Mesendoderm (in vitro differentiated cells): ENCODE measurements at places on chromosomes 2 and 18.

DNA sequence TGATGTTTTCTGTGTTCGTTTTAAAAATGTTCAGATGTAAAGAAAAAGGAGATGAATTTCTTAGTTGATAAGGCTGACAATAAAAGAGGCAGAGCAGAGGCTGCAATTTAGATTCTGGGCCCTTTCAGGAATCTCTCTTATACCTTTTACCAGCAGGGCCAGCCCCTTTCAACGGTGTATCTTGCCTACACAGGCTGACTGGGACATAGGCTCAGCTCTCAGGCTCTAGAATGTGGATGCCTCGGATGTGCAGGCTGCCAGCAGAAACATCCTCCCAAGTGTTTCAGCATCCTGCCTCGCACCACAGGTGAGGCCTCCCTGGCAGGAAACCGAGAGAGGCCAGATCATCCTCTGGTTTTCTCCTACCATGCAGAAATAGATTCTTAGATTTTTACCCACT lies 3.4 kb downstream of the C2orf80 start:
- DNase-seq = peak; percentile 26

- no peak for DNase-seq
These were observed at the start of gene BMP10 for GRCh38 chr2:68871159-68871764. Gene BMP10, minus strand, starts transcription at chr2:68871397. Its CDS starts 39 bp downstream, at chr2:68871358.

DNA sequence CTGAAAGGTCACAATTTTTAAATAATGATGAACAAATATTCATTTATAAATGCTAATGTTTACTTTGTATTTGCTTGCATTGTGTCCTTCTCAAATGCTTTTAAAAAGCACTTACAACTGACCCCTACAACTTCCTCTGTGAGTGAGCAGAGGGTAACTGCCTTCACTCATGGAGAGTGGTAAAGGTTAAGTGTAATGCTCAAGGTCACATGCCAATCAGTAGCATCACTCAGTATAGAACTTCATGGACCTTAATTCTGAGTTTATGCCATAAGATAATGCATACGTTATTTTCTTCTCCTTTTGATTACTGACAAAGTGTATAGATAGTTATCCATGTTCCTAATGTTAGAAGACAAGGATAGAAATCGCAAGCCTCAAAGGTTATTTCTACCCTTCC lies 91.8 kb upstream of the SERTAD2 start:
- DNase-seq = no peak

DNA sequence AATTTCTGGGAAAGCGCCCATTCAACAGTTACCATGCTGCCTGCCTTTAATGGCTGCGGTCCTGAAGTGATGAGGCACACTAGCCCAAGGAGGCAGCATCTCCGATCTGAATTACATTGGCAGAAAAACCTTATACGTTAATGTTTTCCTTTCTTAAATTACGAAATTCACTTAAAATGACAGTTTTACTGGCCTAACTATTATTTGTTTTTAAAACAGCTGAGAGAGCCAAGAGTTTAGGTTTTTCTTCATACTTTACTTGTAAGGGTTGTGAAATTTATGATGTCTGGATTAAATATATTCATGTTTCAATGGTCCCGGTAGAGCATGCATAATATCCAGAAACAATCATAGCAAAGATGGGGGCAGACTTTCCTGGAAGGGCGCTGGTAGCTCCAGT lies 115.2 kb upstream of the REV1 start:
- DNase-seq = no peak

GRCh38 chr2:168300460-168300859 lies 53.1 kb upstream of the STK39 start:
- no peak for DNase-seq

GRCh38 chr2:125310657-125311364 lies 1285.7 kb downstream of the CNTNAP5 start:
- DNase-seq = no peak

GRCh38 chr18:9206421-9206820 lies 69.8 kb downstream of the ANKRD12 start:
- no peak for DNase-seq

DNA sequence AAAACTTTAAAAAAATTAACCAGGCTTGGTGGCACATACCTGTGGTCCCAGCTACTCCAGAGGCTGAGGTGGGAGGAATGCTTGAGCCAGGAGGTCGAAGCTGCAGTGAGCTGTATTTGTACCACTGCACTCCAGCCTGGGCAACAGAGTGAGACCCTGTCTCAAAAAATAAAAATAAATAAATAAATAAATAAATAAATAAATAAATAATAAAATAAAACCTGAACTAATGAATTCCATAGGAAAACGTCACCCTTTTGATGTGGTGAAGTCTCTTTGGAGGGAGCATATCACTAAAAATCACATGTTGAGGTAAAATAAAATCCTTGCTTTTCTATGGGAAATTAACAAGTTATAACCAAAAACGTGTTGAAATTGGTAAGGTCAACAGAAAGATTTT lies 29.6 kb upstream of the ITGAV start:
- DNase-seq = no peak

DNA sequence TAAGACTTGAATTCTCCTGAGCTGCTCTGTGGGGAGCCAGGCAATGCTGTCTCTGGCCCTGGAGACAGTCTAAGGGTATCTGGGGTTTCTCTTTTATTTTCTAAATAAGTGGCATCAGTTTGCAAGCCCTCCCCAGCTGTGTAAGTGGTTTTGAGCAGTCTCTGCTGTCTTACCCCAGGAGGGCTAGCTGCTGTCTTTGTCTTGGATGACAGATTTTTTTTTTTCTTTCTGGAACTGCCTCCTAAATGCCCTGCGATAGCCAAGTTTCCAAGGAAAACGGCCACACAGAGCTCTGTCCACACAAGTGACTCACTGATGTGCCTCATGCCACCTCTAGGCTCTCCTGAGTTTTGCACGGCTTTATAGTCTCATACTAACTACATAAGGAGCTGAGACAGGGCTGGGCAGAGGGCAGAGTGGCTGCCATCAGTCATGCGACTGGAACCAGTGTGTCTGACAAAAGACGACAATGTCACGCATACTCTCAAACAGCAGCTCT lies 37.2 kb upstream of the THOC1 start:
- peak; percentile 38 for DNase-seq

DNA sequence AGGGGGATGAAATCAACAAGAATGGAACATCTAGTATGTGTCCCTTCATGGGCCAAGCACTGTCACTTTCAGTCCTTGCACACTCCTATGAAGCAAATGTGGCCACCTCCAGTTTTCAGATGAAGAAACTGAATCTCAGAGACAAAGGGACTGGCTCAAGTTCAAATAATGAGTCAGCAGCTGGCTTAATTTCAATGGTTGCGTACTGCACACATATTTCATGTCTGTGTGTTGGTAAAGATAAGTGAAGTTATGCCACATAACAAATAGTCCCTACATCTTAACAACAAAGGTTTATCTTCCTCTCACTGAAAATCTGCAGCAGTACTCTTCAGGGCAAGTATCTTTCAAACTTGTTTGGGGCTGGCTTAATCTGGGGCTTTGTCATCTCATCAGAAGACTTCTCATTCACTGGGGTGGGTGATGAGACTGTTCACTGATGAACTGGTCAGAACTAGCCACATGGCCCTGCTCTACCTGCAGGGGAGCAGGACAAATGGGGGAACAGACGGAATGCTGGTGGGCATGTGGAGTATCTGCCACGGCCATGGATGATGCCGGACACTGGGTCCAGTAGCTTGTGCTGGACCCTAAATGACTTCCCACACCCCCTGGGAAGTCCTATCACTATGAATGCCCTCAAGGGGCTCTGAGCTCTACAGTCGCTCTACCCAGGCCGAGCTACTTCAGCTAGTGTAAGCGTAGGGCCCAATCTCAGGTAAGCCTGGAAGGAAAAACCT lies 263.2 kb downstream of the CYP26B1 start:
- no peak for DNase-seq

DNA sequence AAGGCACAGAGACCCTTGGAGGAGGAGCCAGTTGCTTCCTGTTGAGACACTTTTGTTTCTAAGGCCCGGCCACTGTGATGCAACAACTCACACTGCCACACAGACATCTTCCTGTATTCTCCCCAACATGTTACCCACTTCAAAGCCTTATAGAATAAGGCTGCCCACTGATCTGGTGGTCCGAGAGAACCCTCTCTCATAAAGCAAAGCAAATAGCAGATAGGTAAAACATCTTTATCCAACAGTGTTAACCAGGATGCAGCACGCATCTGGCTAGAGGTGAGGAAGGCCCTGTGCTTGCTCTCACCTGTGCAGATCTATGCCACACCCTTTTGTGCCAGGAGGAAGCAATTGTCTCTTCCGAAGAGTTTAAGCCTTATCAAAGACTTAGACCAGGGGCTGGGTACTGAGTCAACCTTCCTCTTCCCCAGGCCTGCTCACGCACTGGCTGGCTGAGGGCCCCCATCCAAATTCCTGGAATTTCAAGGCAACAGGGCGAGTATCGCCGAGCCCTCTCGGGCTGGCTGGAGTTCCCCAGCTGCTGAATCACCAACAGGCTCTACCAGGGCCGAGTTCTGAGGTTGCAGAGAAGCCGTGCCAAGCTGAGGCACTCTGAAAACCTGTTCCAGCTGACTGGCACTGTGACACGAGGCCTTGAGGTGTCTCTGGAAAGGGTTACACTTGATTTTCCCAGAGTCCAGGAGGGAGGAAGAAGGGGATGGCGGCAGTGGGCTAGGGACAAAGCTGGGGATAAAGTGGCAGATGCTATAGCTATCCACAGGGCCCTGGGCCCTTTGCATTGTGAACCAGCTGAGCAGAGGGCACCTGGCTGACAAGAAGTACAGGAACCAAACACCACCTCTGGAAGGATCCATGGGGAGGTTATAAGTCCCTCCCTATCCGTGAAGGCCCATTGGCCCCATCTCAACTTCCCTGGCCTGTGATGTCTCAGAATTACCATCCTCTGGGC lies 29.3 kb downstream of the TGFA start:
- DNase-seq = peak; percentile 81

GRCh38 chr18:56309104-56309503 lies 329.3 kb downstream of the TXNL1 start:
- no peak for DNase-seq

GRCh38 chr2:129492548-129492947 lies 486.9 kb upstream of the RAB6C start:
- no peak for DNase-seq

DNA sequence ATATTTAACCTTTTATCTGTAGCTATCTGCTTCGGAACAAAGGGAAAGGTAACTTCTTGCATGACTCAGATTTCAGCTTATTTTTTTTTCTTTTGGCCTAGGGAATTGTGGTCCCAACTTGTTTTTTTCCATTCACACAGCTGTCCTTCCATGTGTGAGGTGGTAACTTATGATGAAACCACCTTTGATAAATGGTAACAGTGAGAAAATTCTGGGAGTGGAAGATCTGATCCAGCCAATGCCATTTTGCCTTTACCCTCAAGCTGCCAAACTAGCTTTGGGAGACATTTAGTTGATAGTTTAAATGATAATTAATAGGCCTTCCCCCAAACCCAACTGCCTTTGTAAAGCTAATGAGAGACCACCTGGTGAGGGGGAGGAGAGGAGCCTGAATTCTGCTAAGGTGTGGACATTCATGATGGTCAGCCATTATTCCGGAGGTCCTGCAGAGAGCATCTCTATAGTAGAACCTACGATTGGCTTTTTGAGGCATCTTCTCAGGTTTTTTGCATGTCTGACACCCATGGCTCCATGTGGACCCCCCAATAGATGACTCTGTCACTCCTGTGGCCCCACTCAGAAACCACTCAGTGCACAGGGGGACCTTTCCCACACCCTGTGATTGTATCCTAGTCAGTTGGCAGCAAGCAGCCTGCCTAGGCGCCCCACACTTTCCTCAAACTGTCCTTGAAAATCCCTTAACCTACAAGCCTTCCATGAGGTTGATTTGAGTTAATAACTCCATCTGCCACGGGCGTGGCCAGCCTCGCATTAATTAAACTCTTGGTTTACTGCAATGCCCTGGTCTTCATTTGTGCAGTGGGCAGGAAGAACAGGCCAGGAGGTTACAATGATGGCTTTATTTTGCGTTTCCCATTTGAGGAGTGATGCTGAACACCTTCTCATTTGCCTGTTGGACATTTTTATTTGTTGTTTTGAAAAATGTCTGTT lies 263.5 kb upstream of the PXDN start:
- DNase-seq = peak; percentile 97

- DNase-seq = no peak
These were observed 91.5 kb downstream of the CCBE1 start for GRCh38 chr18:59605633-59606192.

- DNase-seq = no peak
These were observed 11.2 kb downstream of the CWC22 start for GRCh38 chr2:179995741-179996515.

- DNase-seq = peak; percentile 5
These were observed 5.5 kb downstream of the ZNF396 start for GRCh38 chr18:35371412-35372195.

DNA sequence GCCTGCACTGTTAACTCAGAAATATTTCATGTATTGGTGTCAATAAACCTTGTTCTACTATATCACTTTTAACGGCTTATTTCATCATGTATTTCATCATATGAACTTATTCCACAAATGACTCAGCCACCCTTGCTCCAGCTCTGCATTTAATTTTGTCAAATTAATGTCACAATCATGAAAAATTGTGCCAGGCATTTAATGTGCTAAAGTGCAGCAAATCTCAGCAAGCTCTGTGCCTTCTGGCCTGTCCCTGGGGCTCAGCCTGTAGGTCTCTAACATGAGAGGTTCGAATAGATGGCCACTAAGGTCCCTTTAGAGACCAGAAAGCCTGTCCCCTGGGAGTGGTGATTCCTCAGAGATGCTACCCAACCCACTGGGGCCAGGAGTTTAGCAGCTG lies 28.6 kb downstream of the BOD1L2 start:
- no peak for DNase-seq
